ENCODE measurements at places on chromosomes 5 and 9.
A peak's percentile ranks its signal among the peaks of the same experiment; 100 is the strongest.

GRCh38 chr5:88404405-88404804, 135.8 kb upstream of the TMEM161B start:
- no peak for DNase-seq

DNA sequence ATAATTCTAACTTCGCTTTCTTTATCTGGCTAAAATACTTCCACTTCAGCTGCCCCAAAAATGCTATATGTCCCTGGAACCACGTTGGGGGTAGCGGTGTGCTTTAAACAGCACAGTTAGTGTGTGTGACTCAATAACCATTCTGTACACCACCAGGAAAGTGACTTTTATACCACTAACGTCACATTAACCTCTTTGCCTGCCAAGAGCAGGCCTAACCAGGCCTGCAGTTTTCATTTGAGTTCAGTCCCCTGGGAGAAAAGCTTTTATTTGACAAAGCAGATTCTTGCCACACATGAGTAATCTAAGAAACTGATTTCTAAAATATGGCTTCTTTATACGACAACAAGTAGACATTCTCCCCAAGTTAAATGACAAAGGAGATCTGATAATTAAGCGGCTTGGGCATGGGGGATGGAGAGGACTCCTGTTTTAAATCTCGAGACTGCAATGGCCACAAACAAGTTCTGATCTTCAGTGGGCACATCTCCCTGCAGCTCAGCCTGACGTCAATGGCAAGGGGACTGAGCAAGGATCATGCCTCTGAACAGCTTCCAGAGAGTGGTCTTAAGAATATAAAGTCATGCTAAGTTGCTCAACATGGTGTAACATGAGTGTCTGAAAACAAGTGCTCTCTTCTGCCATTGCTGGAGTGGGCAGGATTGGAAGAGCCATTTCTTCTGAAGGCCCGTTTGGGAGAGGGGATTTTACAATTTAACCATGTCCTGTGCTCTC, 91.8 kb downstream of the GLIS3 start:
- DNase-seq = no peak

- no peak for DNase-seq
Measured at GRCh38 chr5:84148651-84149050, 236.0 kb downstream of the EDIL3 start.

DNA sequence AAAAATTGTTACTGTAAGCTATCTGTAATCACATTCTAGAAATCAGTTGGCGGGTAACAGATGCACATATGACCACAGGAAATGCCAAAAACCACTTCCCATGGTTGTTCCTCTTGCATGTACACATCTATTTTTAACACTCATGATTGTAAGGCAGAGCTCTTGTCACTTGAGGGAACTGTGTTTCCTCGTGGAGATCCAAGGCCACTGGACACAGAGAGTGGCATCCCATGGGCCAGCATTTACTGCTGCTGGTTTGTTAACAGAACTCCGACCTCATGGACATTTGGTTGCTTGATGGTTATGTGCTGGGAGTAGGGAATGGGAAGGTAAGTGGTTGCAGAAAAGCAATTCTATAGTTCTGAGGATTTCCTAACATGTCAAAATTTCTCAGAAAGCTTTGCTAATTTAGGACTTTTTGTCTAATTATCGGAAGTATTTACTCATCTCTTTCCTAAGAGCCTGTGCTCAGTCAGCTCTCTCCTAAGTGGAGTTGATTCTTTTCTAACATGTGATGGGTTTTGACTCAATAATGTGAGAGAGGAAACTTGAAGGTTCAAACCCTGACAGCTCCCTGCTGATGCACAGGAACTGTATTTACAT, 202.0 kb upstream of the NR3C1 start:
- DNase-seq = no peak

DNA sequence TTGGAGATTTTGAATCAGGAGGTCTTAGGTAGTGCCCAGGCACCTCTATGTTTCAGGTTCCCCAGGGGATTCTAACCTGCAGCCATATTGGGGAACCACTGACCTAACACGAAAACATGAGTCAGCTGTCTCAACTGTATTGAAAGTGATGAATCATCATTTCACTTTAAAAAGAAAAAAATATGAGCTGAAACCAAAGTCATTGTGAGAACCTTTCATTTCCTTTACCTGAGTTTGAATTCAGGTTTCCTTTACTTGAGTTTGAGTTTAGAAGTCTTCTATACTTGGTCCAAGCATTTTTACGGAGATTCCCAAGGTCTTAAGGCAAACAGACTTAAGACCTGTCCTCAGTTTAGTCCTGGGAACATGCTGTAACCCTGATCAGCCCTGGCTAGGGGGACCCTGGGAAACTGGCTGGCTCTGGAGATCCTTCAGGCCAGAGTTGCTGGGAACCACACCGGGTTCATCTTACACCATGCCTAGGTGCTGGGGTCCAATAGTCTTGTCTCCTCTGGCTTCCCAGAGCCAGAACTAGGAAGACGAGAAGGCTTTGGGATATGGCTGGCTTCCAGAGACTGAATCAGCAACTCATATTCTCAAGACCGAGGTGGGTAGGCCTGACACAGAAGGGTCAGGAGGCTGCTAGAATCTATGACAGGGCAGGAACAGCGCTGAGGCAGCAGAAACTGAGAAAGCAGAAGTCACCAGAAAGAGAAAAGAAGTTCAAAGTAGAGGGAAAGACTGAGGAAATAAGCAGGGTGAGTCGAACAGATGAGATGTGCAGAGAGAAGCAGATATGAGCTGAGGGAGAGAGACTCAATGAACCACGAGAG, 16.4 kb upstream of the PDCD1LG2 start:
- no peak for DNase-seq

GRCh38 chr5:4005335-4005734, 409.7 kb downstream of the IRX1 start:
- DNase-seq = no peak

DNA sequence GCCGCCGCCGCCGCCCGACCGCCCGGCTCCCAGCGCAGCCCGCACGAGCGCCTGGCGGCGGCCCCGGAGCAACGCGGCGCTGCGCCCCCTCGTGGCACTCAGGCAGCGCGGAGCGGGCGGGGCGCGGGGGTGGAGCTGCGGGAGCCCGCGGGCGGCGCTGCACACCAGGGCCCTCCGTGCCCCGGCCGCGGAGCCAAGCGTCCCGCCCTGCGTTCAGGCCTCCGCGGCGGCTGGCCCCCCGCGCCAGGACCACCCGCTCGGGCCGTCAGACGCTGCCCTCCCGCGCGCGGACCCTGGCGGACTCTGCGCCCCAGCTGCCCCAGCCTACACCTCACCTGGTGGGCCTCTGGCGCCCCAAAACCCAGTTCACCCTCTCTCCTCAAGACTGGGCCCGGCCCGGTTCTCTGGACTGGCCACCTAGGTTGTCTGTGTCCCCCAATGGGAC, at the start of gene RASGEF1C:
RASGEF1C (minus strand) TSS at position 75 of the 445 bp plus-strand sequence. CDS start 71,159 bp downstream, outside the sequence.
- DNase-seq = peak; percentile 88

GRCh38 chr5:178793151-178793550, 62.7 kb upstream of the ZNF354A start:
- no peak for DNase-seq

GRCh38 chr5:131883984-131884383, 61.5 kb downstream of the MEIKIN start:
- DNase-seq = no peak

DNA sequence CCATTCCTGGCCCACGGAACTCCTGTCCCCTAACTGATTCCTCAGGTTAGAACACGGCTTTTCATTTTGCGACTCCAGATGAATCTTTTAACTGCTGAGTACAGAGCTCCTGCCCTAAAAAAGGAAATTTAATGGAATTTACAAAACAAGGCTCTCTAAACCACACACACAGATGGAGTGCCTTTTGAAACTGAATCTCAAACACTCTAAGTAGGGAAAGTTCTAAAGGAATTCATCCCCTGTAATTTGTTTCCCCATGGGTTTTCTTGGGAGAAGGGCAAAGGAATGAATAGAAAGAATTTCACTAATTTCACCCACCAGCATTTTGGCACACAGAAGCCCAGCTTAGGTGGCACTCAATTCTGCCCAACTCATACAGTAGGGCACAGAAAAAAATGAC, 106.5 kb downstream of the THBS4 start:
- no peak for DNase-seq

GRCh38 chr5:40376566-40376965, 303.1 kb upstream of the PTGER4 start:
- DNase-seq = no peak

GRCh38 chr5:9108162-9108561, 437.7 kb downstream of the SEMA5A start:
- DNase-seq = no peak

GRCh38 chr9:111236332-111236731, 93.7 kb downstream of the OR2K2 start:
- no peak for DNase-seq

GRCh38 chr5:172486912-172487311, 32.6 kb upstream of the SH3PXD2B start:
- DNase-seq = no peak

GRCh38 chr5:154236536-154237375, 46.2 kb downstream of the GALNT10 start:
- DNase-seq = no peak

- DNase-seq = no peak
Measured at GRCh38 chr5:90386099-90386710, 23.4 kb downstream of the CETN3 start.

DNA sequence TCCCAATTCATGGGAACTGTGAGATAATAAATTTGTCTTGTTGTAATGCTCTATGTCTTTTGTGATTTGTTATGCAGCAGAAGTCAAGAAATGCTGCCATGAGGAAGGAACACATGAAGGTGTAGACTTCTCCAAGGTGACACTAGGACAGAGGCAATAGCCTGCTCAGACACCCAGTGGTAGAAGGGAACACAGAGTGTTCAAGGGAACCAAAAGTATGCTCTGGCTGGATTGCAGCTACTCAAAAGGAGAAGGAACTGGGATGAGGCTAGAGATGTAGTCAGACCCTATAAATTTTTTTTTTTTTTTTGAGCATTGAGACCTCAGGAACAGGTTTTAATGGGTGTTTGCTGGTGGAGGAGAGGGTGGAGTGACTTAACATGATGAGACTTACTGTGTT, 232.5 kb downstream of the PARP8 start:
- DNase-seq = no peak

DNA sequence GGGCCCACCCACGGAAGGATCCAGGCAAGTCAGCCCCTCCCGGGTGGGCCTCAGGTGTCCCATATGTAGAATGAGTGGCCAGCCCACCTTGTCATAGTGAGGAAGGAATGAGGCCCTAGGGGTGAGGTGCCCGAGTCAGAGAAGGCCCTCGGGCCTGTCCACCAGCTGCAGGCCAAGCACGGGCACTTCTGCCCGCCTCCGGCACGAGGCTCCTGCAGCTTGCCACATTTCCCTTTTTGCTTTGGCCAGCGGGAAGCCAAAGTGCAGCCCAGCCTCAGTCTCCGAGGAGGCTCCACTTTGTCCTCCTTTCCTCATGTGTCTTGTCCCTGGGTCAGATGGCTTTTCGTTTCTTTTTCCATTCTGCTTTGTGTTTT, 72.9 kb downstream of the PSMB7 start:
- no peak for DNase-seq

DNA sequence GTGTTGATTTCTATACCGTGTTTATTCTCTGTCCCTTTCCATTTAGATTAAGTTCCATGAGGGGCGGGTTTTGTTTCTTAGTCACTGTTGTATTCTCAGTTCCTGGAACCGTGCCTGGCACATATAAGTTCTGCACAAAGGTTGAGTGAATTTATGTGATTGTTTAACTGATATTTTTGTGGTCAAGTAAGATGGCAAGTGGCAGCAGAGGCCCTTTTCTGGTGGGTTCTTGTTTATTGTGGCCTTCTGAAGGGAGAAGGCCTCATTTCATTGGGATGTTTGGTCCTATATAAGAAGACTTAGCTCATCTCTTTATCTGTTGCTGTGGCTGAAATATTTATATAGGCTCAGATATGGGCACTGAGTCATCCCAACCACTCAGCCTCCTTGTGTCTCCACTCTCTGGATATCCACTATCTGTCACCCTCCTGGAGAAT, 262.5 kb downstream of the PSAT1 start:
- DNase-seq = no peak

DNA sequence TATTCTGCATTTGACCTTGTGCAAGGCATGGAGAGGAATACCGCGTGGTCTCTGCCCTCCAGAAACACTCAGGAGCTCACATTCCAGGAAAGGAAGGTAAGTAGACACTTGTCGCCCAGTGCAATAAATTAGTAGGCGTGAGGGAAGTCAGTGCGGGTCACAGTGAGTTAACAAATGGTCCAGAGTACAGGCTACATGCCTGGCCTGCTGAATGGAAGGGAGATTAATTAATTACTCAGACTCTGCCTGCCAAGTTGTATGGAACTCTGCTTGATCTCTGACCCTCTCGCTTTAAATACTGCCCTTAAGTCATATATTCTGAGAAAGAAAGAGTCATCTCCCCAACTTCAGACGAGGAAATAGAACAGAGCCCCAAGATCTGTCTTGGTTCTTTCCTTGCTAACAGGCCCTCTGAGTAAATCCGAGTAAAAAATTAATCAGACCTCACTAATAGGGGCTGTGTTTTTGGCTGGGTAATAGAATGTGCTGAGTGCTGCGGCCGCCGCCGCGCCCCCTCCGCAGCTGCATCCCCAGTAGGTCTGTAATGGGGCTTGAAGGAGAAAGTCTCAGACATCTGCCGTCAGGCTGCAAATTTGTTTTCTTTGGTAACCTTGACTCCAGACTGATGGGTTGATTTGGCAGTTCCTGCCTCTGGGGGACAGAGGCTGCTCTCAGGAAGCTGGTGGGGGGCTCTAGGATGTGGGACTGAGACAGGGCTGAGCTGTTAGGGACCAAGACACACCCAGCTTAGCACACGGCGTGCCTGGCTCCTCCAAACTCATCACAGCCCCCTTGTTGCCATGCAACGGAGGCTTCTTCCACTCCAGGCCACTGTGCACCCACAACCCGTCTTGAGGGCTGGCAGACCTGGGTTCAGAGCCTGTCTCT, 144.4 kb downstream of the NSG2 start:
- no peak for DNase-seq

DNA sequence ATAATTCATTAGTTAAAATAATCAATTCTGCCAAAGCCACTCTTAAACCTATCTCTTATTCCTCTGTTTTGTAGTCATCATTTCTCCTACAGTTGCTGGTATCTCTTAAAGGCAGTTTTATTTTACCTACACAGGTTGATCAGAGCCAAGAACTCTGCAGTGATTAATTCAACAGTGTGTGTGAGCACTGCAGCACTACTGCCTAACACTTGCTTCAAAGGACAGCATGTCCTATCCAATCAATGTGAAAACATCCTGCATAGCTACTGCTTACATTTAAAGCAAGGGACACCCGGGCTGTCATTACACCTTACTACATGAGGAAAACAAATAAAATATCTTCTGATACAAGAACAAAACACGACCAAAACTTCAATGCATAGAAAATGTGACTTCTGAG, 45.1 kb upstream of the HK3 start:
- DNase-seq = no peak

DNA sequence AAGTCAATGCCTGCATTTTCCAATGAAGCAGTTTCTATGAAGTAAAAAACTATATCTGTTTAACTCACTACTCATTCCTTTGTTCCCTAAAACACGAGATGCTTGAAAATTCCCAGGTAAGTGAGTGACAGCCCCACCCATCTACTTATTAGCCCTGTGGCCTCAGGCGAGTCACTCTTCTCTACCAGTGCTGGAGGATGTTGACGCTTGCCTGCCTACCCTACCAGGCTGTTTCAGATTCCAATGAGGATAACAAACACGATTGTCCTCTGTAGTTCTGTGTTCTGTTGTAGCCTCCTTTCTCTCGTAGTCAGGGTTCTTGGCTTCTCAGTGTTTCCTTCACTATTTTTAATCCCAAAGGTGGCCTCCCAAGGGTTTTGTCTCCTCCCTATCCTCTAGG, 388.8 kb downstream of the KDM4C start:
- no peak for DNase-seq

- DNase-seq = no peak
Measured at GRCh38 chr5:124740991-124741583, 5.4 kb downstream of the ZNF608 start.

All from frontal cortex (tissue), 4 donors.